Myocyte (in vitro differentiated cells): ENCODE measurements at places on chromosomes 4 and X. TPM values are rescaled to one million over a fixed set of nuclear protein-coding genes. Genes with fewer than 3 reads are reported as not detected.

DNA sequence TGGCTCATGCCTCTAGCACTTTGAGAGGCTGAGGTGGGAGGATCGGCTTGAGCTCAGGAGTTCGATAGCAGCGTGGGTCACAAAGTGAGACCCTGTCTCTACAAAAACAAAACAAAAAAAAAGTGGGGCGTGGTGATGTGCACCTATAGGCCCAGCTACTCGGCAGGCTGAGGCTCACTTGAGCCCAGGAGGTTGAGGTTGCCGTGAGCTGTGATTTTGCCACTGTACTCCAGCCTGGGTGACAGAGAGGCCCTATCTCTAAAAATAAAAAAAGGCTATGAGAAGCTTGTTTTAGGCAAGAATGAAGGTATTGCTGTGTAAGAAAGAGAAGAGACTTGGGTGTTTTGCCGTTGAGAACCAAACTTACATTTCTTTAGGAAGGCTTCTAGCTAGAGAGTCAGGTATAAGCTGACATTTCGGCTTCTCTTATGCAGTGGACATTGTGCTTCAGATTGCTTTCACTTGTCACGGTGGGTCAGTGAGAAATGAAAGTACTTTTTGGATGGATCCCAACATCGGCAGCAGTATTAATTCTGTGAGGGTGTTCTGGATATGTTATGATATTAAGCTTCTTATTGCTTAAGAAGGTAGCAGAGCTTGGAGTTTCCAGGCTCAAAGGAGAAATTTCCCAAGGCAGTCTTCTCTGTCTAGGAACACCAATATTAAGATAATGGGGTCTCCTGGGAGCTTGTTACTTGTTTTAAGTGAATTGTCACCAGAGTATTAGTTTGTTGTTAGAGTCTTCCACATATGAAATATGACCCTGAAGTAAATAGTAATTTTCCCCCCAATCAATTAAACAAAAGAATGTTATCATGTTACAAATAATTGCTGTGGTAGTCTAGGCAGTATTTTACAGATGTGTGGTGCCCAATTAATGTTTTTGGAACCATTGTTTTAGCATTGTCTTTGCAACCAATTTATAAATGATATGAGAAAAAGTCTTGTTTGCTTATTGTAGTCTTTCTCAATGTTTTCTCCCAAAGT, 17.6 kb downstream of the TMEM131L start:
- DNase-seq = no peak

DNA sequence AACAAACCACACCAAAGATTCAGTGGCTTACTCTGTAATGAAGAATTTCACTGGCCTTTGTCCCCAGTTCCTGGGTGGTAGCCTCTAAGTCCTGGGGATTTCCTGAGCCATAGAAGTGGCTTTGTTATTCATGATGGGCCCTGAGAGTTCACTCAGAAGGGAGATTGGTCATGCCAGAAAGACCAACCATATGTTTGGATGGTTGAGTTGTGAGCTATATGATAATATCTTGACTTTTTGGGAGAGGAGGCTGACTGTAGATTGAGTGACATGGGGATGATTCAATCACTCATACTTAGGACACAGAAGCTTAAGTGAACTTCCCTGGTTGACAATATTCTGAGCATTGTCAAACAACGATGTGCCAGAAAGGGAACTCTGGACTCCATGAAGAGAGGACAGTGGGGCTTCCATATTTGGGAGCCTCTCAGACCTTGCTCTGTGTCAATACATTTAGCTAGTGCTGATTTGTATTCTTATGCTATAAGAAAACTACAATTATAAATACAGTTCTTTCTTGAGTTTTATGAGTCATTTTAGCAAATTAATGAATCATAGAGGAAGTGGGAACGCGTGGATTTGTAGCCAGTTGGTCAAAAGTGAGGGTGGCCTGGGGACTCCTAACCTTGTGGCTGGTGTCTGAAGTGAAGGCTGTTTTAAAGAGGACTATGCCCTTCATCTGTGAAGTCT, 392.0 kb downstream of the GBA3 start:
- DNase-seq = no peak

The SLC9A7 gene
- 36.0 and 38.7 TPM in 2 replicates for total RNA-seq

GRCh38 chrX:153993079-153993478, 20.5 kb downstream of the TMEM187 start:
- DNase-seq = no peak

DNA sequence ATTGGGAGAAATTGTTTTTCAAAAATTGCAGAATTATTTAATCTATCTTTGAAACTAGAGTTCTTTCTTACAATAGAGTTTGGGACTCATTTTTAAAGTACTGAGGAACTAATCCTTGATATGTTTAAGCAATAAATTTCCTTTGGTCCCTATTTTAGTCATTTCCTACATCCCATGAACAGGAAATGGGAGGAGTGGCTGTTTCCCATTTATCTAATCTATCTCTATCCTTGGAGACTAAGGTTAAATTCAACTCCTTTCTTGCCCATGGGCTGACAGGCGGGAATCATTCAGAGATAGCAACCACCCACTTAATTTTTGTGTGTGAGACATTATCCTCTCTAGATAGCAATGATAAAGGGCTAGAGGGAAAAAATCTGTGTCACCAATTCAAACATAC, 131.6 kb upstream of the EMCN start:
- DNase-seq = no peak

The ADGRL3 gene
- 0.08 and 0.62 TPM in 2 replicates for total RNA-seq

- no peak for DNase-seq
These were observed 89.7 kb upstream of the PPARGC1A start for GRCh38 chr4:23979534-23979933.

GRCh38 chr4:157803421-157803820, 369.4 kb downstream of the GASK1B start:
- no peak for DNase-seq

GRCh38 chr4:130675266-130675665, 1579.3 kb downstream of the C4orf33 start:
- no peak for DNase-seq

GRCh38 chrX:10949541-10949940, 161.6 kb upstream of the HCCS start:
- DNase-seq = no peak

DNA sequence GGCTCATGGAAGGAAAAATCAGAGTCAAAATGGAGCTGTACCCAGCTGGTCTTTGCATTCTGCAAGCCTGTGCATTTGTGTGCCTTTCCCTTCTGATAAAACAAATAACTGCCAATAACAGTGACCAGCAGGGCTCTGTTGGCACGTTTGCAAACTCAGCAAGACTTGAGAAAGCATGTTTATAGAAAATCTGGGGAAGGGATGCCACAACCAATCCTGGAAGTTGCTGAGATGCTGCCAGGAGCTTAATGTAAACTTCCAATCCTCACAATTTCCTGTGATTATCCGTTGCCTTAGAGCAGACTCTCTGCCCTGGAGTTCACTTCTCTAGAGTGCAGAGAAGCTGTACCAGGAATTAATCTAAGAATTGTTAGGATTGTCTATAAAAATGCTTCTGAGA, 6.9 kb upstream of the ANXA3 start:
- DNase-seq = no peak

The WDFY3 gene
- 46.3 and 69.6 TPM in 2 replicates for total RNA-seq

The CPLX1 gene
- 0.57 and 1.2 TPM in 2 replicates for total RNA-seq

The MAGED4B gene
- total RNA-seq = 50.5 and 57.4 TPM in 2 replicates

GRCh38 chr4:10741961-10742699, 57.6 kb upstream of the CLNK start:
- no peak for DNase-seq

DNA sequence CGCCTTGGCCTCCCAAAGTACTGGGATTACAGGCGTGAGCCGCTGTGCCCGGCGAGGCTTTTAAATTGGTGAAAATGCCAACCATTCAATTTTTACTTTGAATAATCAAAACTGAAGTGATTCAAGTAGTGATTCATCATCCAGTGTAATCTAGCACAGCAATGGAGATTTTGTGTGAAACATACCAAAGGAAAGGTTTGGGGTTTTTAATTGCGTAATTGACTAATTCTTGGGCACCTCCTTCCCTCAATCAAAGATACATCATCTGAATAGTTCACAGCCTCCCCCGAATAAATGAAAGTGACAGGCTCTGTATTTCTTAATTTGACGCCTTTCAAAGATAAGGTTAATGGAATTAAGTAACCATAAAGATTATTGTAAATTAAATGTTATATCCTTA, 69.0 kb downstream of the DMD start:
- DNase-seq = no peak

GRCh38 chr4:120995266-120996010, 72.9 kb upstream of the PRDM5 start:
- no peak for DNase-seq

GRCh38 chrX:24990535-24990934, 25.2 kb downstream of the ARX start:
- no peak for DNase-seq

- DNase-seq = no peak
These were observed 14.3 kb downstream of the H2BW1 start for GRCh38 chrX:103999234-103999633.
